ENCODE measurements at places on chromosomes 16 and 17.
A peak's percentile ranks its signal among the peaks of the same experiment; 100 is the strongest.

GRCh38 chr16:75502916-75503605, 7.8 kb upstream of the CHST6 start:
- DNase-seq: no peak

DNA sequence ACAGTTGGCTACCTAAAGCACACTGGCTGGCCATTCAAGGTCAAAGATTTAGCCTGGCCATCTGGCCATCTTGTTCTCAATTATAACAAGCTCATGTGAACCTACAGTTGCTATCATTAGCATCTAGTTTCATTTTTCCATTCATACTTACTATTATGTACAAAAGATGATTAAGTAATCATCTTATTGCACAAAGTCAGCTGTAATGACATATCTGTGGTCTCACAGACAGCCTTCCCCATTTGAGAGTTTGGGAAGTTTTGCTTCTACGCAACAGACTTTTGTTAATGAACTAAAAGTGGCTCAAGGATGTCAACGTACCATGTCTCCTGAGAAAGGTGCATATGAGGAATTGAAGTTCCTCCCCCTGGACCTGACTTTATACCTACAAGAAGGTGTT, 51.3 kb downstream of the HS3ST3B1 start:
- no peak for DNase-seq

DNA sequence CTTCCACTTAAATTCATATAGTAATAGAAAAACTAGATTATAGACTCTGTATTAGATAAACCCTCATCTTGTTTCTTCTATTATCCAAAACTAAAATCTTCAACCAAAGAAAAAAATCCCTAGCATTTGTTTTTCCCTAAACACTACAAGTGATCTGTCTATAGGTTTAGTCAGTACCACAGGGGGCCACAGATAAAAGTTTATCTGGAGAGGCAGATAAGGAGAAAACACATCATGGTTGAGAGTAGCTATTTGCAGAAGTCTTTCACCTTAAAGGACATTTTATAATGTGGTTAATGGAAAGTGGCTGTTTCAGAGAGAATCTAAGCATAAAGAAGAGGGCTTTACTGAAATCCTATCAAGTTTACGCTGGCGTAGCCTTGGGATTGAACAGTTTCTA, 160.1 kb downstream of the CDK5R1 start:
- DNase-seq: no peak

GRCh38 chr16:10122546-10122945, 59.7 kb downstream of the GRIN2A start:
- no peak for DNase-seq

DNA sequence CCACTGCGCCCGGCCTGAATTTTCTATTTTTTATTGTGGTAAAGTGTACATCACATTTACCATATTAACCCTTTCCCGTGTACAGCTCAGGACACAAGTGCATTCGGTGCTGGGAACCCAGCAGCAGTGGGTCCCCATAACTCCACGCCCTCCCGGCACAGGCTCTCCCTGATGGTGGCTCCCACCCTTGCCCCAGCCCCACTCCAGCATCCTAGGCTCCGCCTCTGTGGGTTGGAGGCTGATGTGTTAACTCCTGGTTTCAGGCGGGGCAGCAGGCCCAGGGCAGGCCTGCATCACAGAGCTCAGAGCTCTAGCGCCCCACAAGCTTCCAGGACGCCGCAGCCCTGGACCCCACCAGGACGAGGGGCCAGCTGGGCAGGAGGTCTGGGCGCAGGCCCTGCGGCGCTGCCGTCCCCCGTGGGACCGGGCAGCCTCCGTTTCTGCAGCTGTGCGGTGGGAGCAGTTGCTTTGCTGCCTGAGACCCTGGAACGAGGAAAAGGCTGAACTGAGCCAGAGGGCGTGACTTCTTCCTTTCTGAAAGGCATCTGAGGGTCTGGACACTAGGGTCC, 19.6 kb downstream of the ZFPM1 start:
- no peak for DNase-seq

DNA sequence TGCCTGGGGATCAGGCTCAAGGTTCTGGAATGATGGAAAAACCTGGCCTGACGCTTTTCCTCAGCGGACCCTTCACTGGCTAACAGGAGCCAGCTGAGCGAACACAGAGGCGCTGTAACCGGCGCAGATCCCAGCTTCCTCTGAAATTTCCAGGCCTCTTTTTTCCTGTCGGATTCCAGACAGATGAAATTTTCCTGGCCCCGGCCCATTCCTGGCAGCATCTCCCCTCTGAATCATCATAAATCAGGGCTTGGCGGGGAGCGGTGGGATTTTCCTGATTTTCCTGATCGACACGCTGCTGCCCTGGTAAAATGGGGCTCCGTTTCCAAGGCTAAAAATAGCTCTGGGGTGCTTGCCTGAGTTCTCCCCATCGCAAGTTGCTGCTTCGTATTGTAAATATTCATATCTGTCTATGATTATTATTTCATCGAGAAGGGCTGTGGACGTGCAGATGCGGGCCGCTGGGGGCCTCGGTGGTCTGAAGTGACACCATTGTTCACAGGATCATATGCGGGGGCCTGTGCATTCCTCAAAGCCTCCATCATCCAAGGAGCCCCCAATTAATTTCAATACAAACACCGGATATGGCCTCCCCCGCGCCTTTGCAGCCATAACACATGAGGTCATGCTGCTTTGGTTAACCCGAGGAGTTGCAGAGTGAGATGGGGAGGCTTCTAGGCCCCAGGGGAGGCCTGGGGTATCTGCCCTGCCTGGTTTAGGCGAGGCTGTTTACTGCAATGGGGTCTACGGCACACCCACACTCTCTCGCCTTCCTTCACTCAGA, 45.8 kb upstream of the ETV4 start:
- DNase-seq: peak; percentile 94

DNA sequence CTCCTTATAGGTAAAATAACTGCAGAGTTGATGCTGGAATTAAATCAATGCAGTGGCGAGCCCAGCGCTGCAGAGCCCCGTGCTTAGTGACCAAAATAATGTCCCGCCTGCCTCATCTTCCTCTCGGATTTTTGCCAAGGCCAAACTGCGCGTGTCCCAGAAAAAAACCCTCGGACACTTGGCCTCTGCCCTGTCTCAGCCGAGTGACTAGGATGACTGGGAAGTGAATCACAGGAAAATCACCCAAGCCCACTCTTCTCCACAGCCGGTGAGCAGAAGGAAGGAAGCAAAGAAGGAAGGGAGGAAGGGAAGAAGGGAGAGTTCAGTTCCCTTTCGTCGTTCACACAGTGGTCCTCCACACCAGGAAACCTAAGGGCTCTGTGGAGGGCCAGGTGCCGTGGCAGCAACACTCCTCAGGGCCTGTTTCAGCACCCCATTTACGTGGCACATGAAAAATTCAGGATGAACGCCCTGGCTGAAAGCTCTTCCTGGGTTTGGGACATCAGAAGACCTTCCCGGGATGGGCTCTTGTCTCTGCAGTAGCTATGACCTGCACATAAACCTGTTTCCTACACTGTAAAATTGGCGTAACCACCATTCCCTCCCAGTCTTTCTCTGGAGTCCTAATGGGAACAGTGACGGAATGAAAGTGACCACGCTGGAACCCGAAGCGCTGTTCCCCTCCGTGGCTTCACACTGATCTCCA, 25.4 kb upstream of the HOXB13 start:
- DNase-seq: no peak

DNA sequence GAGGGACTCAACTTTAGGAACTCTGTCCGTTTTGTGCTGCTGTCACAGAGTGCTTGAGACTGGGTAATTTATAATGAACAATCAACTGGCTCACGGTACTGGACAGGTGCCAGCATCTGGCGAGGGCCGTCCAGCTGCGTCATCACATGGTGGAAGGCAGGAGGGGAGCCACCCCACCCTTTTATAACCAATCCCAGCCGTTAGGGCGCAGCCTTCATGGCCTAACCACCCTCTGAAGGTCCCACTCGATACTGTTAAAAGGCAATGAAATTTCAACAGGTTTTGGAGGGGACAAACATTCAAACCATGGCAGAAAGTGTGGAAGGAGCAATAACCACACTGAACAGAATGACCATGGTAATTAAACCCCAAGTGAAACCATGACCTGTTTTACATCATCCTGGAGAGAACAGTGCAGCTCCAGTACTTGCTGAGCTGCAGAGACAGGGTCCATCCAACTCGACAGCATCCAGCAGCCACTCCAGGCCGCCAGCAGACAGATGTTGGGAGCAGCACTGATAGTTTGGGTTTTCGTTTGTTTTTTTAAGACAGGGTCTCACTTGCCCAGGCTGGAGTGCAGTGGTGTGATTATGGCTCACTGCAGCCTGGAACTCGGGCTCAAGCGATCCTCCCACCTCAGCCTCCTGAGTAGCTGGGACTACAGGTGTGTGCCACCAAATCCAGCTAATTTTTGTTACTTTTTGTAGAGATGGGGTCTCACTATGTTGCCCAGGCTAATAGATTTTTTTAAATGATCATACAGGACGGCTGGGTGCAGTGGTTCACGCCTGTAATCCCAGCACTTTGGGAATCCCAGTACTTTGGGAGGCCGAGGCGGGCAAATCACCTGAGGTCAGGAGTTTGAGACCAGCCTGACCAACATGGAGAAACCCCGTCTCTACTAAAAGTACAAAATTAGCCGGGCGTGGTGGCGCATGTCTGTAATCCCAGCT, 11.0 kb downstream of the CHMP6 start:
- DNase-seq: no peak

- no peak for DNase-seq
These were observed 76.5 kb upstream of the ZNF423 start for GRCh38 chr16:49932434-49932833.

GRCh38 chr16:68291227-68291626, 19.5 kb downstream of the SLC7A6OS start:
- no peak for DNase-seq

GRCh38 chr16:73183611-73184092, 135.7 kb upstream of the ZFHX3 start:
- peak; percentile 43 for DNase-seq

DNA sequence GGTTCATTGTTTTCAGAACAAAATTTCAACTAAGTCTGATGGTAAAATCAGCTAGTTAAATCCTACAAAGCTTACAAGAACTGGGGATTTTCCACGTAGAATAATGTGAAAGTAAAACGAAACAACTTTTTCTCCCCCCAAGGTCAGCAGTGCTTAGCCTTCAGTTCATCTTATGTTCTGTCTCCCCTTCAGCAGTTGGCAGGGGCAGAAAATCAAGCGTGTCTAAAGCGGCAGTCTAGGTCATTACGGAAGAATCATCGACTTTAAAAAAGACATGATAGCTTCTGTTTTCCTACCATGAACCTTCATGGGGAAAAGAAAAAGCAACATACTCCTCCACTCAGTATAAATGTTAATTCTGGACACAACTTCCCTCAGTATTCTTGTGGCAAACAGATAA, 50.7 kb downstream of the GNA13 start:
- no peak for DNase-seq

DNA sequence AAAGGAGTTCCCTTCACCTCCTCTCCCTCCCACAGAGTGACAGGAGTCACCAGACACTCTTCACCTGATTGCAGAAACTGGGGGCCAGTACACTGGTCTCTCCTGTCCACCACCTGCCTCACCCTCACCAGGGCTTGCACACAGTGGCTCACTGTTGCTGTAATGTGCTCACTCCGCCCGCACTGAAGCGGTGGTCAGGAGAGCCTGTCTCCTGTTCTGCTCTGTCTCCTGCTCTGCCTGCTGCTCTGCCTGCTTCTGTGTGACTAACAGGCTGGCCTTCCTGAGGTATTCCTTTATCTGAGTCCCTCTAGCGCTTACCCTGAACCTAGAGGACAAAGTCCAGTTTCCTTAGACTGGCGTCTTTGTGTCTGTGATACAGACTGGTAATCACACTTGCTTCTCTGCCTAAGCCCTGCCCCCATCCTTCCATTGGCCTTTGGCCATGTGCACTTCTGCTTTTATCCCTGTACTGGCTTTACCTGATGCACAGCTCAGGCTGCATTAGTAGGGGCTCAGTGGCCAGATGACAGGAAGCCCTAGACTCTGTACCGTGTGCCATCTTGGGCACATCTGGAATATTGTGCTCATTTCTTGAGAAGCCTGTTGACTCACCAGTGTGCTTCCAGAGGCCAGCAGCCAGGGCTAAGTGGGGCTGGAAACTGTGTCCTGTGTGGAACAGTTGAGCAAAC, 13.3 kb downstream of the PROCA1 start:
- DNase-seq: no peak

DNA sequence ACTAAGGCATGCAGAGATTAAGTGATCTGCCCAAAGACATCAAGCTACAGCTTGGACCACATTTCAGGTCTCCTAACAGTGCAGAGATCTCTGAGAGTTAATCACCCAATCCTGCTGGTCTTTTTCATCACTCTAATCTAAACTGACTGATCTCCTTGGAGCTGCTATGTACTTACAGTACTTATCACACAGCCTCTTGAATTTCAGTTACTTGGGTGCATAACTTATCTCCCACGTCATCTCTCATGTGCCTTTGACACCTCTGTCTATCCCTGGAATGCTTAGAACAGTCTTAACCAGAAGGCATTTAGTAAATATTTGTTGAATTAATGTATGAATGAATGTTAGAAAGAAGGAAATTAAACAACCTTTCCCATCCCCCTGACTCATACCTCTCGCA, 139.0 kb downstream of the SNX11 start:
- no peak for DNase-seq

DNA sequence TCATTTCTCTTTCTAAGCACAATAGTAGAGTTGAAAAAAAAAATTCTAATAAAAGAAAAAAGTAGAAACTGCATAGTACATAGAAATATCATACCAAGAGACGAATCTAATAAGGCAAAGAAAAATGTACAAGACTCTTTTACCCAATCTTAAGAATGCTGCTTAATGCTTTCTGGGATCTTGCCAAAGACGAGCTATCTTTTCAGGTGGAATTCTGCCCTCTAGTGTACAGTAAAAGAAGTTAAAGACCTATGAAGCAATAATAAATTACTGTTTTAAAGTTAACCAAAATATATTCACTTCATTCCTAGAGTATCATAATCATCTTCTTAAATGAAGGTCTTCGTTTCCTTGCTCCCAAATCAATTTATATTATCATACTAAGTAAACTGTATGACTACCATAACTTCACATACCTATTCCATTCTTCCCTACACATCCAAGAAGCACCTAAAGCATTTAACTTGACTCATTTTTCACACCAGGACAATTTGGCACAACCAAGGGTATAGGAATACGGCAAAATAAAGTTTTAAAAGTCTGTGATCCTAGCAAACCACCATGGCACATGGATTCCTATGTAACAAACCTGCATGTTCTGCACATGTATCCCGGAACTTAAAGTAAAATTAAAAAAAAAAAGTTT, 47.7 kb downstream of the CFDP1 start:
- DNase-seq: no peak

Measured in femur (tissue), 1 donor.